Endodermal cell (in vitro differentiated cells): ENCODE measurements at places on chromosomes 13 and 19. TPM values are rescaled to one million over a fixed set of nuclear protein-coding genes. Genes with fewer than 3 reads are reported as not detected.

NBEA gene
- total RNA-seq: 12.8 to 16.0 TPM (median 15.9 TPM) in 3 replicates

SERTM1 gene
- total RNA-seq: 0.13 and 0.25 TPM in 2 replicates

DNA sequence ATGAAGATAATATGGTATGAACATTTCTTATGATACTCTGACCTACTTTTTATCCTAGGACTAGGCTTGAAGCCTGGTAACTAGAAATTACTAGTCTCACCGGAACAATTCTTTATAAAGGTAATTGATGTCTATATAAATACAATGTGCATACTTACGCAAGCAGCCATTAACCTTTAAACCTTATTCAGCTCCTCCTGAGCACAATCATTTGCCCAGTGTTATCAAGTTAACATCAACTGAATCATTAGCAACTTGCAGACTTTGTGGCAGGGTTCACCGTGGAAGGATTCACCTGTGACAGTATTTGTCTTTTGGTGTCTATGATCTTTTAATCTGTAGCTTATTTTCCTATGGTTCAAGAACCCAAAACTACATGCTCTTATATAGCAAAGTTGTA is 508.6 kb upstream of the KLHL1 start:
- DNase-seq: no peak

- no peak for DNase-seq
Measured at GRCh38 chr19:20416661-20417060, 148.9 kb downstream of the ZNF737 start.

ACP7 gene
- not detected in 3 replicates for total RNA-seq

NXNL1 gene
- not detected in 2 replicates for total RNA-seq

HIF3A gene
- 37.0 and 41.6 TPM in 2 replicates for total RNA-seq

GRCh38 chr19:848386-848921 is 3.6 kb upstream of the ELANE start:
- DNase-seq: no peak

DNA sequence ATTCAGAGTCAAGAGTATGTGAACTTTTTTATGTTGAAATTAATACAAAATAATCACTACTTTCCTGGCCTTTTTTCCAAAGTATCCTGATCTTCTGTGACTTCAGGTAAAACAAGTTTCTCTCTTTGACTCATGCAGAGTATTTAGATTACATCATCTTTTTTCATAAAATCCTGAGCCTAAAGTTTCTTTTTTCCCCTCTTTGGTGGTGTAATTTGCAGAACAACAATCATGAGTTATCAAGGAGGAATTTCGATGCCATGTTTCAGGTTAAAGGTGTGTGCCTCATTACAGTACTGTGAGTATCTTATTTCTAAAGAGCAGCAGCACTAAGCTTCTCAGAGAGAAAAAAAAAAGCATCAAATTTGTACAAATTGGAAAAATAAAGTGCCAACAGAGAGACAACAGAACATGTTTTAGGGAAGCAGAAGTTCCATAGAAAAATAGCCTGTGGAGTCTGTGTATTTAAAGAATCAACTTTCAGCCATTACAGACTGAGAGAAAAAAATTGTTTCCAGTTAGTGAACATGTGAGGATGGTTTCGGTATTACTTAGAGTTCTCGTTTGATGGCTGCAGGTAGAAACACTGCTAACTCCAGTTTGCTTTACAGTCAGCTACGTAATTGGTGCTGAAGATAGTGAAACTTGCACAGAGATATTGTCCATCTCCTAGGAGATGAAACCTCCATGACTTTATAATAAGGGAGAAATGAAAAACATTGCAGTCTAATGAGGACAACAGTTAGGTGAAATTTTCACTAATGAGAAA is 78.1 kb upstream of the PCDH9 start:
- DNase-seq: no peak

IRGC gene
- not detected in 2 replicates for total RNA-seq
